ENCODE measurements at places on chromosomes 7 and 10.

- DNase-seq = no peak
Observed at GRCh38 chr10:82981137-82981723, 1106.2 kb downstream of the NRG3 start.

GRCh38 chr7:106384373-106384772, 99.6 kb upstream of the NAMPT start:
- no peak for DNase-seq

DNA sequence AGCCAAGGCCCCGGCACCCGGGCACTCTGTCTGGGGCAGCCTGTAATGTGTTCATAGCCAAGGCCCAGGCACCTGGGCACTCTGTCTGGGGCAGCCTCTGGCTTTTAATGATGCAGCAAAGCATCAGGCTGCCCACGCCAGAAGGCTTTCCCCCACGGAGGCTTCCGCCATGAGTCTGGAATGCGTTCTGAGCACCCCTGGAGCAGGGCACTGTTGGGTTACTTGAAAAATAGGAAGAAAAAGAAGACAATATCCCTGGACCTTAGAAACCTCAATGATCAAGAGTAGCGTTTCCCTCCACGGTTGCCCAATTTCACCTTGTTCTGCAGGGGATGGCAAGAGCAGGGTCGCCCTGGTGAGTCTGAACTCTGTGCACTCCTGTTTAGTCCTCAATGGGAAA, 565.0 kb downstream of the PTPRN2 start:
- DNase-seq = no peak

- DNase-seq = no peak
Observed at GRCh38 chr7:67825356-67825755, 828.7 kb downstream of the TYW1 start.

- no peak for DNase-seq
Observed at GRCh38 chr7:40199076-40199802, 64.4 kb downstream of the SUGCT start.

DNA sequence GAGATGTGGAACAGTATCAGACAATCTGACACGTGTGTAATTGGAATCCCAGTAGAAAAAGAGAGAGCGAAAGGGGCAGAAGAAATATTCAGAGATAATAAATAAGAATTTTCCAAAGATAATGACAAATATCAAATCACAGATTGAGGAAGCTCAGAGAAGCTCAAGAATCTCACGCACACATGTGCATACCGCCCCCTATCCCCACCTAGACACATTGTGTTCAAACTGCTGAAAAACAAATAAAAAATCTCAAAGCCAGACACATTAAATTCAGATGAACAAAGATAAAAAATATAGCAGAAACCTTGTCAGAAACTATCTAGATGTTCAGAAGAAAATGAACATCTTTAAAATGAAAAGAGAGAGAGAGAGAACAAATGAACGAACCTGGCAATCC, 17.2 kb downstream of the SFR1 start:
- DNase-seq = no peak

DNA sequence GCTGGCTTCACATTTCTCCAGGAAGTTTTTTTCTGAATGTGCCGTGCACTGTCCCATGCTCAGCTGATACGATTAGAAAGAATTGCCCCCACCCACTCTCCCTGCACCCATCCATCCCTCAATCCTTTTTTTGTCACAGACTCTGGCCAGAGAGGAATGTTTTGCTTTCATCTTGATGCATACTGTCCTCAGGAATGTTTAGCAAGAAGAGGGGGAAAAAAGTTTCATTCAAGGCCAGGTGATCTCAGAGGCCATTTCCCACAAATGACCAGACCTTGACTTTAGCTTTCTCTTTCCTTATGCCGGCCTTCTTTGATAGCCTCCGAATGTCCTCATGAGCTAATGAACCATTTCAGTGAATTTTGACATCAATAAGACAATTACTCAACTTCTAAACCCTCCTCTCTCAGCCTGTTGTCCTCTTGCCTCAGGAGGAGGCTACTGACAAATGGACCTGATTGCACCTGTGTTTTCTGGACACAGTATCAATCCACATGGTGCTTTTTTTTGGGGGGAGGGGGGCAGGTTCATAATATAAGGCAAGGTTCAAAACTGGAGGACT, 105.0 kb upstream of the KLF6 start:
- no peak for DNase-seq

- DNase-seq = no peak
Observed at GRCh38 chr7:34373940-34374339, 284.1 kb upstream of the NPSR1 start.

DNA sequence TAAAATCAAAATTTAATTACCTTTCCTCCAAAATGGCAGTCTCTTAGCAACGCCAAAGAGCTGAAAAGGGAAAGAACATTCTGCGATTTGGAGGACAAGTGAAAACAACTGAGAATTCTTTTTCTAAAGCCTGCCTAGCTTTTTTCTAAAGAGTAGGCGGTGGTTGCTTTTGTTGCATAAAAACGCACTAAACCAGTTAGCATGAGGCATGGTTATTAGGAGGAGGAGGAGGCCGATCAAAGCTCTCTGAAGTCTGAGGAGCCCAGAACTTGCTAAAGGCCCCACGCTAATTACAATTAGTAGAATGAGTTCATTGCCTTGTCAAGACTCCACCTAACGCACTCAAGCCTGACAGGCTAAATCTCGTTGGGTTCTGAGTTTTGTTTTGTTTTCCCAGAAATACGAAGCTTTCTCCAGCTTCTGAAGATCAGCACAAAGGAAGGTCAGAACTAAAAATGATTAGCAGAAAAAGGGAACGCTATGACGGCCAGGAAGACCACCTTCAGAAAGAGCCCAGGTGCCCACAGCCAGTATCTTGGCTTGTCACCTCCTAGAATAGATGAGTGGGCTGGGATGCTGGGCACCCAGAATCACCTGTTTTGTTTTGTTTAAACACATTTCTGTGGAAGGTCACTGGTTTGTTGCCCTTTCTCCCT, 72.0 kb downstream of the FGFR2 start:
- no peak for DNase-seq

GRCh38 chr10:47244560-47245500, 55.2 kb upstream of the GDF10 start:
- DNase-seq = no peak

DNA sequence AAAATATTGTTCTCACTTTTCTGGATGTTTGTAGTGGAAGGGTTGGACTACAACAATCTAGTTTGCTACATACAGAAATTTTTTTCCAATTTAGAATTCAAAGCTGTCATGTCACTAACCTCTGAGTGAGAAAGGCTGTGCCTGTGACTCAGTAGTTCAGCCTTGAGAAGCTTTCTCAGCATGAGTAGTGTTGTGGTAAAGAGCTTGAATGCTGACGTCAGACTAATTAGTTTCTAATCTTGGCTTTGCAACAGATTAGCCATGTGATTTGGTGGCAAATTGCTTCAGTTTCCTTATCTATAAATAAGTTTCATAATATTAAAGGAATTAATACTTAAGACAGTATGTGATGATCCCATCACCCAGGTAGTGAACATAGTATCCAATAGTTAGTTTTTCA, 83.8 kb downstream of the ABCA13 start:
- DNase-seq = no peak

DNA sequence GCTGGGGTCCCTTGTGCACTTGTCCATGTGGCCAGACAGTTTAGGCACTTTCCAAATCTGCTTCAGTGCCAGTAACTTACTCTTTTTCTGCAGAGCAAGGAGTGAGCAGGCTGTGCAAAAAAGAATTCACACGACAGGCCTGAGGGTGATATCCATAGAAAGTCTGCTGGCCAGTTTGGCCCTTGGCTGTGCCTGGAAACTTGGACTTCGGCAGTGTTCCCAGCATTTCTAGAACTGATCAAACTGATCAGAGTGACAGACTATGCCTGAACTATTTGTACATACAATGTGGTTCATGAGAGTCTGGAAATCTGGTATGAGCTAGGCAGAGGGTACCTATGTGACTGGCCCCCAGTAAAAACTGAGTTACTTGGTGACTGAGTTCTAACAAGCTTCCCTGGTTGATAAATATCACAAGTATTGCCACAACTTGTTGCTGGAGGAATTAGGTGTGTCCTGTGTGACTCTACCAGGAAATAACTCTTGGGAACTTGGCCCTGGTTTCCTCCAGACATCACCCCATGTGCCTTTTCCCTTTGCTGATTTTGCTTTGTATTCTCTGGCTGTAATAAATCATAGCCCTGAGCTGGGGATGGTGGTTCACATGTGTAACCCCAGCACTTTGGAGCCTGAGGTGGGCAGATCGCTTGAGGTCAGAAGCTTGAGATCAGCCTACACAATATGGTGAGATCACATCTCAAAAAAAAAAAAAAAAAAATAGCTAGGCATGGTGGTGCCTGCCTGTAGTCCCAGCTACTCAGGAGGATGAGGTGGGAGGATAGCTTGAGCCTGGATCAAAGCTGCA, 3.3 kb upstream of the DENND10 start:
- no peak for DNase-seq

- DNase-seq = no peak
Observed at GRCh38 chr10:15783941-15784636, 64.4 kb upstream of the ITGA8 start.

- no peak for DNase-seq
Observed at GRCh38 chr7:119712886-119713462, 560.0 kb upstream of the KCND2 start.

- no peak for DNase-seq
Observed at GRCh38 chr10:93440591-93441091, 41.5 kb downstream of the MYOF start.

- no peak for DNase-seq
Observed at GRCh38 chr7:110877016-110877415, 213.9 kb upstream of the LRRN3 start.

- no peak for DNase-seq
Observed at GRCh38 chr10:27500096-27500495, 4.0 kb upstream of the RAB18 start.

DNA sequence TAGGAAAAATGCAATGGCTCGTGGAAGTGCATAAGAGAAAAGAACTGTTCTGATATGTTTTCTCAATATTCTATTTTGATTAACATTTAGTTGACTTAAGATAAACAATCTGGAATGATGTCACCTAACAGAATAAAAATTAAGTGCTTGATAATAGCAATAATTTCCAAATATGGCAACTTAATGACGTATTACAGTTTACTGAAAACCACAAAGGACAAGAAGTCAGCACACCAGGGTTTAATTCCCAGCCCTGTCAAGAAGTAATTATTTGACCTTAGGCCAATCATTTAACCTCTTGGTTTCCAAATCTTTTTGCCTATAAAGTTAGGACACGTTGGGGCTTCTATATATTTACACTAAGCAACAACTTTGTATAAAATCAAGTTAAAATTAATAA, 95.7 kb downstream of the CABCOCO1 start:
- DNase-seq = no peak

DNA sequence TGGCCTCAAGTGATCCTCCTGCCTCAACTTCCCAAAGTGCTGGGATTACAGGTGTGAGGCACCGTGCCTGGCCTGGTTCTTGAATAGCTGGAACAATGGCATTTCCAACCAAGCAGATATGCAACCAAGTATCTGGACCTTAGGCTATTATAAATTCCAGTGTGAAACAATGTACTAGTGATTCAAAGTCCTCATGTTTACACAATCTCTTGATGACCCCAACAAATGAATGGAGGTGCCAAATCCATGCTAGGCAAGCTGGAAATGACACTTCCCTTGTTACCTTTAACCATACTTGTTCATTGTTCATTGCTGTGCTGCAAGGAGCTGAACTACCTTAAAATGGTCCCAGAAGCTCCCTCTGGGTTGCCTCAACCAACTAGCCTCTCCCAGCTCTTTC, 282.2 kb upstream of the KLF14 start:
- no peak for DNase-seq

DNA sequence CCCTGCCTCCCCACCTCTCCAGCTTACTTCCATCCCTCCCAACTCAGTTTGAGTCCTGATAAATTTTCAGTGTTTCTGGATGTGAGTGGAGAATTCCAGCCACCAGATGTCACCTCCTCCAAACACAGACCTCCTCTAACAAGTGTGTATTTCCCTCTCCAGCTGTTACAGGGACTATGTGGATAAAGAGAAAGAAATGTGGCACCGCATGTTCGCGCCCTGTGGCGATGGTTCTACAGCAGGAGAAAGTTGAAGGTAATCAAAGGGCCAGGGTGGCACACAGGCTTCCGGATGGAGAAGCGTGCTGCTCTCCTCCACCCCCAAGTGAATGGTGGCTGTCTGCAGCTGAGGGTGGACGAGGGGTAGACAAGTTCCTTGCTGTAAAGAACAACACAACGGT, 14.7 kb downstream of the FKBP6 start:
- no peak for DNase-seq

DNA sequence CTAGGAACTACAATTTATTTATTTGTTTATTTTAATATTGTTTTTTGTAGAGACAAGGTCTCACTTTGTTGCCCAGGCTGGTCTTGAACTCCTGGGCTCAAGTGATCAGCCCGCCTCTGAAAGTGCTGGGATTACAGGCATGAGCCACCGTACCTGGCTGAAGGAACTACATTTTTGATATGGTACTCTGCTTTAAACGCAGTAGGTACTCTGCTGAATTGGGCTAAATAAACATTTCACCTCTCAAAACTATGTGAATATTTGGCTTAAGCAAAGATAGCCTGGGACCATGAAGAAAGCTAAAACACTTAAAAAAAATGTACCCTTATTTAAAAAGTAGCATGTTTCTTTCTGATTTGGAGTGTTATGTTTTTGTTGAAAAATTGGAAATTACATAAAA, 138.2 kb downstream of the ADK start:
- no peak for DNase-seq

GRCh38 chr10:48279081-48279751, 4.7 kb upstream of the FRMPD2 start:
- DNase-seq = no peak

DNA sequence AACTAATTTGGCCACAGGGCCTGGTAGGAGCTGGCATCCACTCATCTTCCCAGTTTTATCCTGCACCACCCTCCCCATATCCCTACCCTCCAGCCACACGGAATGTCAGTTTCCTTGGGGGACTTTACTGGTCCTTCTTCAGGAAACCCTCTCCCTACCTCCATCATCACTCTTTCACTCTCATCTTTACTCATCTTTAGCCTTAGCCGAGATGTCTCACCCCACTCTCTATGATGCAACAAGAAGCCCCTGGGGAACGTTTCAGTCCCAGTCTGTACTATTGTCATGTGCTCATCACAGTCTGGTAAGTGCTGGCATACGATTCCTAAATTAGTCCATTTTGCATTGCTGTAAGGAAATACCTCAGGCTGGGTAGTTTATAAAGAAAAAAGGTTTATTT, 34.9 kb upstream of the TMEM248 start:
- no peak for DNase-seq

- DNase-seq = no peak
Observed at GRCh38 chr10:68224810-68225209, 7.1 kb downstream of the ATOH7 start.

- no peak for DNase-seq
Observed at GRCh38 chr7:87199241-87199640, 20.3 kb downstream of the TMEM243 start.

DNA sequence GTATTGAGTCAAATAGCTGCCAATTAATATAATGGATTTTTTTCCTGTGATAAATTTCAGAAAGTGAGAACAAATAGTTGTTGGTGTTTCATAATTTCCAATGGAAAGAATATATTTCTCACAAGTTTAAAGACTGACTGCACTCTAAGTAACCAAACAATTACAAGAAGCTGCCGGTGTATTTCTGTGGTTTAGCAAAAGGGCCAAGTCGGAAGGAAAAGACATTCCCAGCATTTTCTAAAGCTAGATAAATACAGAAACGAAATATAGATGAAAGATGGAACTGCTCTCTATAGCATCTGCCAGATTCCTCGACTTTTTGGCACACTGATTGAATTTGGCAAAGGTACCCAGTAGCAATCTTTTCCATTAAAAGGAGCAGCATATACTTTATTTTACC, 92.7 kb upstream of the MKX start:
- DNase-seq = no peak
